Aorta (tissue), 5 donors: ENCODE measurements at places on chromosomes 6 and 20.

DNA sequence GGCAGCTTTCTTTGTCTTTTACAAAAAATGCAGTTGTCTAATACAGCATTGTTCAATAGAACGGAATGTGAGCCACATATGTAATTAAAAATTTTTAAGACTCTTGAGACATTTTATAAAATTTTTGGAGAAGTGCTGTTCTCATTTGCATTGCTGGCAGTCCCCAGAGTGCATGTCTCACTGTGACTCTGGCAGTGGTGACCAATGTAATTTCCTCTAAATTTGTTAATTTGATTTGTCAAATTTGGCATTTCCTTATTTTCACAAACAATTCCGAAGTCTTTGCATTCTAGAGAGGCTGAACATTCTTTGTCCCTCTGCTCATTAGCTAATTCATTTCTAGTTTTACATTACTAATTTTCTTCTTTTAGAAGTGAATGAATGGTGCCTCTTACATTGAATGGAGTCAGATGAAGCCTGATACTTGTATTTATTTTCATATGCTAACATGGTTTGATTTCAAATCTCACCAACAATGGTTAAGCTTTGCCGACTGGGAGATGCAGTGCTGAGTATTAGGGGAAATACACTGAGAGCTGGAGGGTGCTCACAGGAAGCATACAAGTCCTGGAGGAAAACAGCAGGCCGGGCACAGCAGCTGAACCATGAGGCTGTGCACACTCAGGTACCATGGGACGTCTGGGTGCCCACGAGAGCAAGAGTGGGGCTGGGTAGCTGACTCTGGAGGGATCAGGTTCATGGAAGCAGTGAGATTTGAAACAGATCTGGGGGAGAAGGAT, 68.5 kb upstream of the ARMC2 start:
- DNase-seq = no peak

- DNase-seq = no peak
These were observed 103.2 kb upstream of the GRIK2 start for GRCh38 chr6:101290346-101290745.

DNA sequence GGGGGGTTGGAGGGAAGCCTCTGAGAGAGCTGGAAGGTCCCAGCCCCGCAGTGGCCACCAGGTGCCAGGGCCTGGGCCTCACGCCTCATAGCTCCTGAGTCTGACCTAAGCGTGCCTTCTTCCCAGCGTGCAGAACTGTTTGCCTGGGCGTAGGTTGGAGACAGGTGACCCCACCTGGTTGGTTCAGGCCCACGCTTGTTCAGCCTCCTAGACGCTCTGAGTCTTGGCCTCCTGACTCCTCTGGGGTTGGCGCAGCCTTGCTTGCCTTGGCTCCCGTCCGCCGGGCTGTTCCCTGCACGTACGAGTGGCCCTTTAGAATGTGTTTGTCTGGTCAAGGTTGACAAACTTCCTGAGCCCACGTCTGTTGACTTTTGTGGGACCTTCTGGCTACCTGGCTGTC, 70.8 kb downstream of the EYA2 start:
- no peak for DNase-seq

DNA sequence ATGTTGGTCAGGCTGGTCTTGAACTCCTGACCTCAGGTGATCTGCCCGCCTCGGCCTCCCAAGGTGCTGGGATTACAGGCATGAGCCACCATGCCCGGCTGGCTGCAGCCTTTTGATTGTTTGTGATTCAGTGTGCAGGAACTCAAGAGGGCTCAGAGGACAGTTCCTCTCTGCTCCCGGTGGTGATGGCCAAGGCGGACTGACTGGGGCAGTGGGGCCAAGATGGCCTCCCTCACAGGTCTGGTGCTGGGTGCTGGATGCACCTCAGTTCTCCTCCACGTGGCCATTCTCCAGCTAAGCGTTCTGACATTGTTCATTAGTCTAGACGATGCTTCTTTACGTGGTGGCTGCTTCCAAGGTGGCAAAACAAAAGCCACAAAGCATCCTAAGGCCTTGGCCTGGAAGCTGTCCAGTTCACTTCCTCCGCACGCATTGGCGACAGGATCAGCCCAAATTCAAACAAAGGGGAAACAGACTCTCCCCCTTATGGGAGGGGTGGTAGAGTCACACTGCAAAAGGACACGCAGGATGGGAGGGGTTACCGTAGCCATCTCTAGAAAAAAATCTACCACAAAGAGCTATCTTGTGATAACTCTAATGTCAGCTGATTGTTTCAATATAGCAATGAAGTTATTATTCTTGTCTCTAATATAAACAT, 146.9 kb downstream of the FOXC1 start:
- no peak for DNase-seq

DNA sequence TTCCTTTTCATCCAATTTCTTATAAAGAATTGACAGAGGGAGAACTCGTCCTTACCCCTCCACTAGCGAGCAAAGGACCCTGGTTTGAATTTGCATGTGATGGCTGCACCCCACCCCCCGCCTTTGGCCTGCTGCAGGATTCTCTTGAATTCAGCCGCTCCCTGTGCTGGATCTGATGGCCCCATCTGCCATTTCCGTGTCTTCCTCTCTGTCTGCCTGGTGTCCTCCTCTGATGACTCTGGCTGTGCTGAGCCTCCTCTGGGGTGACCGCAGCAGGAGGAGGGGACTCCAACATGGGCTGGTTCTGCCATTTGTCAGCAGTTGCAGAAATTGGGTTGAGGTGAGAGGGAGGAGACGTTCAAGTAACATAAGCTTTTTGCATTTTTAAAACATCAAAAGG, 188.8 kb downstream of the DLL1 start:
- no peak for DNase-seq

GRCh38 chr6:13378669-13379590, 50.6 kb upstream of the TBC1D7 start:
- no peak for DNase-seq
